Common myeloid progenitor, CD34-positive (primary cell): ENCODE measurements at places on chromosomes 5 and 9.

GRCh38 chr5:54440456-54440893, 15.0 kb upstream of the HSPB3 start:
- H3K4me1 ChIP-seq = no peaks in the 10 kb centered on the region
- H3K36me3 ChIP-seq = no peaks in the 10 kb centered on the region
- no peak for DNase-seq
- H3K4me3 ChIP-seq = no peak overlapping the region
- no peaks in the 10 kb centered on the region for H3K27me3 ChIP-seq
- no peak overlapping the region for H3K27ac ChIP-seq

DNA sequence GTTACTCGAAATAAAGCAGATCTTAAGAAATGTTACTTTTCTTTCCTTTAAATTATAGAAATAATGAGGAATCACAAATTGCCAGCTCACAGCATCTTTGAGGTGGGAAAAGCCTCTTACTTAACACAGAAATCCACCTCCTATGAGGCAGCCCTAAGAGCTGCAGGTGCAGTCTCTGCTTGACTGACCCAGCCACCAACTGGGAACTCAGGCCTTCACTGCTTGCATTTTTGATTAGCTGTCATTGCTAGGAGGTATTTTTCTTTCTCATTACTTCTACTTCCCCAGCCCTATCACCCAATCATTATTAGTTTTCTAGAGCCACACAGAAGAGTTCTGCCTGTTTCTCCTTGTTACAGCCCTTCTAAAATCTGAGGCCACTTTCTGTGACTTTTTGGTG, 416.5 kb upstream of the KLF4 start:
- no peak overlapping the region for H3K27ac ChIP-seq
- H3K27me3 ChIP-seq = no peaks in the 10 kb centered on the region
- DNase-seq = no peak
- H3K4me3 ChIP-seq = no peak overlapping the region
- no peaks in the 10 kb centered on the region for H3K36me3 ChIP-seq

GRCh38 chr5:168995024-168995423, 305.9 kb downstream of the SLIT3 start:
- no peaks in the 10 kb centered on the region for H3K27me3 ChIP-seq
- no peaks in the 10 kb centered on the region for H3K36me3 ChIP-seq
- H3K4me1 ChIP-seq = no peaks in the 10 kb centered on the region
- no peak for DNase-seq

GRCh38 chr5:93053825-93054224, 527.2 kb downstream of the NR2F1-AS1 start:
- DNase-seq = no peak
- H3K4me1 ChIP-seq = no peaks in the 10 kb centered on the region
- no peak overlapping the region for H3K27ac ChIP-seq
- H3K4me3 ChIP-seq = no peak overlapping the region
- no peaks in the 10 kb centered on the region for H3K27me3 ChIP-seq

GRCh38 chr5:109880907-109881685, 191.4 kb downstream of the MAN2A1 start:
- no peaks in the 10 kb centered on the region for H3K36me3 ChIP-seq
- no peaks in the 10 kb centered on the region for H3K4me1 ChIP-seq
- H3K27ac ChIP-seq = no peak overlapping the region

DNA sequence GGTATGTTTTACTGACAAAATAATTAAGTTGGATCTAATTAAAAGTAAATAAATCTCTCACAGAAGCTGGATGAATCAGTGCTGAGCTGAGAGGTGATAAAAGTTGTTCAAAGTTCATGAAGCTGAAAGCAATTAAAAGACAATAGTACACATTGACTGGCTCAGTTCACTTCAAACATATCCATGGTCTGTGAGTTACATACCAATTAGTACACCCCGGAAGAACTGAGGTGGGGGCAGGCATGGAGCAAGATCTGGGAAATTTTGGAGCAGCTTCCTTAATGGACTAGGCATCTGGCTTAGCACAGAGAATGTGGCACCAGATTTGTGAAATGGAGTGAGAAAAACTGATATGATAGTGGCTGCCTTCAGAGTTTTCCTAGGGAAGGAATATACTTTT, 152.7 kb downstream of the ATP10B start:
- H3K4me3 ChIP-seq = no peak overlapping the region
- H3K36me3 ChIP-seq = no peaks in the 10 kb centered on the region
- no peak overlapping the region for H3K27ac ChIP-seq

GRCh38 chr9:18437315-18438201, 36.4 kb upstream of the ADAMTSL1 start:
- peaks cover 20% of the 10 kb centered on the region for H3K27me3 ChIP-seq
- DNase-seq = no peak
- H3K27ac ChIP-seq = no peak overlapping the region
- no peaks in the 10 kb centered on the region for H3K36me3 ChIP-seq
- peaks cover 5% of the 10 kb centered on the region for H3K4me1 ChIP-seq

GRCh38 chr5:17951392-17952169, 317.3 kb downstream of the TAF11L14 start:
- no peaks in the 10 kb centered on the region for H3K4me1 ChIP-seq
- H3K4me3 ChIP-seq = no peak overlapping the region
- H3K27ac ChIP-seq = no peak overlapping the region
- no peak for DNase-seq
- H3K27me3 ChIP-seq = no peaks in the 10 kb centered on the region
- no peaks in the 10 kb centered on the region for H3K36me3 ChIP-seq

DNA sequence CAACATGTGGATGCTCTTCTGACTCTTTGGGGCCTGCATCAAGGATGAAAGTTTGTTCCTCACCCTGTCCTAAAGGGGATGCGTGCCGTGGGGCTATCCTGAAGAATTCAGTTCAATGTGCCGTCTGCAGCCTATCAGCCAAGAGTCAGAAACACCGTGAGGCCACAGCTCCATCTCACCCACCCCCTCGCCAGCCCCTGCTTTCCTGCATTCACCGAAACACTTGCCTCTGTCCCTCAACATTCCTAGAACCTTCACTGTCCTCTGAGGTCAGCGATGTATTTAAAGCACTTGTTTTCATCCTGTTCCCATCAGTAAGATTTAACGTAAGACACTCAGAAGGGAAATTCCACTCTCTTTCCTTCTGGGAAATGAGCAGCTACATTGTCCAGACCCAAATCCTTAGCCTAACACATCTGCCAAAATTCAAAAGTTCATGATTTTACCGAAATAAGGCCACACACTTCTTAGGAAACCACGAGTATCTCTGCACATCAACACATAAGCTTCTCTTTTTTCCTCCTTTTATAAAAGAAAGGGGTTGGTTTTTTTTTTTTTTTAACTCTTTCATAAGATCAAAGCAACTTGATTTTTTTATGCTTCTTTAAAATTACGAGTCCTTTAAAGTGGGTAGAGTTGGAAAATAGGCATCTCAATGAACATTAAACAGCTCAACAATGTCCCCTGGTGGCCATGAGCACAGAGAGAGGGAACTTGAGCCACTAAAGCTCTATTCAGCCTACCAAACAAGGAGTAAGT, 100.7 kb downstream of the SUSD1 start:
- peaks cover 18% of the 10 kb centered on the region for H3K36me3 ChIP-seq
- DNase-seq = peak; percentile 56
- H3K27ac ChIP-seq = no peak overlapping the region
- no peak overlapping the region for H3K4me3 ChIP-seq
- no peaks in the 10 kb centered on the region for H3K4me1 ChIP-seq

GRCh38 chr5:73666891-73667290, 40.9 kb downstream of the ARHGEF28 start:
- no peaks in the 10 kb centered on the region for H3K27me3 ChIP-seq
- no peak overlapping the region for H3K27ac ChIP-seq
- H3K4me3 ChIP-seq = no peak overlapping the region
- H3K36me3 ChIP-seq = no peaks in the 10 kb centered on the region

DNA sequence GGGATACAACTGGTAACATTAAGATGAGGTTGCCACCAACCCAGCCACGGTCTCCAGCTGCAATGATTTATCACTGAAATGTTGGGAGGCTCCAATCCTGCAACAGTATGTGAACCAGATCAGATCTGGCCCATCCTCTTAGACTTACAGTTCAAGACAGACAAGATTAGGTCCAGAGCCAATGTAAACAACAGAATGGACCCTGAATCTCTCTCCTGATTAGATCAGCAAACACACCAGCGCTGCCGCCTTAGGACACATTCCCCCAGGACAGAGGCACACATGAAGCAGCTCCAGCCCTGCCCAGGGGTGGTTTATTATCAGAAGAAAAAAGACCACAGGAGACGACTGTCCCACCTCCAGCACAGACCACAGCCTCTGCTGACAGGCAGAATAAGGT, 82.1 kb downstream of the SLIT3 start:
- peaks cover 1% of the 10 kb centered on the region for H3K27me3 ChIP-seq
- no peaks in the 10 kb centered on the region for H3K36me3 ChIP-seq
- no peak overlapping the region for H3K4me3 ChIP-seq
- no peak overlapping the region for H3K27ac ChIP-seq

DNA sequence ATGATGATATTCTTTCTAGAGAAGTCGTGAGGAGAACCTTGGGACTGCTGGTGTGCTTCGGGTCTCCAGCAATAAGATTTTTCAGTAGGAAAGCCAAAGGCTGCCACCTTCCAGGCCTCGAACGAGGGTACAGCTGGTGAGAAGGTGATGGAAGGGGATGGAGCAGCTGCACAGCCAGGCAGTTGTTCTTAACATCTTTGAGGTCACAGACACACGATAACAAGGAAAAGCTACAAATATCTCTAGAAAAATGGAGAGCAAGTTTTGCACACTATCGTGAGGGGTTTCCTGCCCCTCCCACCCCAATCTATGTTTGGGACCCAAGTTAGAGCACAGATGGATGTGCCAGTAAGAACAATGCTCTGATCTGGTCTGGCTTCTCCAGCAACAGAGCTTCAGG, 6.8 kb upstream of the IL7R start:
- H3K4me3 ChIP-seq = no peak overlapping the region
- no peaks in the 10 kb centered on the region for H3K36me3 ChIP-seq
- H3K27me3 ChIP-seq = no peaks in the 10 kb centered on the region

DNA sequence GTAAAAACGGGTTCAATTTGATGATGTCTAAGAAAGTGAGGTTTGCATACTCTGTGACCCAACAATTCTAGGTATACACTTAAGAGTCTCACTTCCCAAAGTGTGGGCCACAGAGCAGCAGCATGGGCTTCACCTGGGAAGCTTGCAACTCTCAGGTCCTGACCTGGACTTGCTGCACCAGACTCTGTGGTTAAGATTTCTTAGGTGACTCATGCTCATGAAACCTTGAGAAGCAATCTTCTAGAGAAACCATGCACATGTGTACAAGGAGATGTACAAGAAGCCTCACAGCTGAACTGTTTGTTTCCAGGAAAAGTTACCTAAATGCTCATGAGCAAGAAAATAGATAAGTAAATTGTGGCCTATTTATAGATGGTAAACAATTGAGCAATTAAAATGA, 30.0 kb downstream of the DNAJC21 start:
- no peaks in the 10 kb centered on the region for H3K27me3 ChIP-seq
- H3K4me1 ChIP-seq = no peaks in the 10 kb centered on the region
- H3K4me3 ChIP-seq = no peak overlapping the region
- peaks cover 7% of the 10 kb centered on the region for H3K36me3 ChIP-seq
- no peak overlapping the region for H3K27ac ChIP-seq
- peak; percentile 12 for DNase-seq

DNA sequence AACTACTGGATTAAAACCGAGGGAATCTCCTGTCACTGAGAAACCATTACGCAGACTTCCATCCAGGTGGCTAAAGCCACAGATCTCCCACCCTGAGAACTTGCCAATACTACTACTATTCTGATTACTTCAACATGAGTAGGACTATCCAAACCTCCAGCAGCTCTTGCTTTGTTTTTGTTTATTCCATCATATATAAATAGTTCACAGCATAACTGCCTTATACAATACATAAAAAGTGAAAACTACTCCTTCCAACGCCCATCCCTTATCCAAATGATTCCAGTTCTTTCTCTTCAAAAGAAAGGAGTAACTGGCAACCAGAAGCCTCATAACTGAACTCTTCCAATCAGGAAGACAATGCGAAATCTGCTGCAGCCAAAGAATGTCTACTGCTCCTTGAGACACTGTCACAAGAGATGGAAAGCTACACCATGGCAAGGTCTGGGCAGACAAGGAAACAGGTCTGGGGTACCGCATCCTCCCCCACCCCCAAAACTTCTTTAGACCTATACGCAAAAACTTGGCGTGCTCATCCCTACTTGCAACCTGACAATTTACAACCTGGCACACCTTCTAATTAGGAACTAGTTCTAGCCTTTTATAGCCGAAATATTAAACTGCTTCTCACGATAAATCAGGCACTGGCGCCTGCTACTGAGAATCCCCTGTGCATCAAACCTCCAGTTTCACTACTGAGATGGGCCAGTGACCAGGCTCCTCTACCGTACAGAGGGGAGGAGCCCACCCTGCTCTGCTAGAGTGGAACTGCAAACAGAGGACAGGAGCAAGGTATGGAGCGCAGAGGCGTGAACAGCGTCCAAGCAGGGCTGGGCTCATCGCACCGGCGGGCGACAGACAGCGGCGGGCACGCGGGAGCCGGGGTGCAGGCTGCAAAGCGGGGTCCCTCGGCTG, 986 bp downstream of the PLPP1 start:
- peak; percentile 64 for DNase-seq
- H3K4me1 ChIP-seq = peaks cover 19% of the 10 kb centered on the region
- H3K36me3 ChIP-seq = no peaks in the 10 kb centered on the region
- H3K27ac ChIP-seq = no peak overlapping the region
- H3K27me3 ChIP-seq = no peaks in the 10 kb centered on the region
- peak overlapping the region; percentile 63 for H3K4me3 ChIP-seq

GRCh38 chr9:127570533-127571111, 41.5 kb upstream of the STXBP1 start:
- DNase-seq = no peak
- peaks cover 41% of the 10 kb centered on the region for H3K4me1 ChIP-seq
- no peak overlapping the region for H3K4me3 ChIP-seq
- no peaks in the 10 kb centered on the region for H3K27me3 ChIP-seq
- no peaks in the 10 kb centered on the region for H3K36me3 ChIP-seq
- H3K27ac ChIP-seq = no peak overlapping the region

- H3K27me3 ChIP-seq = no peaks in the 10 kb centered on the region
- H3K27ac ChIP-seq = no peak overlapping the region
- no peaks in the 10 kb centered on the region for H3K4me1 ChIP-seq
- no peak overlapping the region for H3K4me3 ChIP-seq
- DNase-seq = no peak
- H3K36me3 ChIP-seq = no peaks in the 10 kb centered on the region
These were observed 178.1 kb downstream of the SGCD start for GRCh38 chr5:156505101-156505500.

- H3K4me3 ChIP-seq = no peak overlapping the region
- H3K27me3 ChIP-seq = no peaks in the 10 kb centered on the region
- peak overlapping the region; percentile 47 for H3K27ac ChIP-seq
- DNase-seq = peak; percentile 36
- peaks cover 19% of the 10 kb centered on the region for H3K4me1 ChIP-seq
- no peaks in the 10 kb centered on the region for H3K36me3 ChIP-seq
These were observed 16.5 kb downstream of the RICTOR start for GRCh38 chr5:39057734-39058133.

GRCh38 chr5:57651127-57651526, 168.5 kb upstream of the ACTBL2 start:
- H3K4me3 ChIP-seq = no peak overlapping the region
- H3K27ac ChIP-seq = no peak overlapping the region
- no peaks in the 10 kb centered on the region for H3K36me3 ChIP-seq
- H3K27me3 ChIP-seq = no peaks in the 10 kb centered on the region

GRCh38 chr5:113264046-113264445, 170.7 kb downstream of the TSSK1B start:
- H3K4me1 ChIP-seq = no peaks in the 10 kb centered on the region
- no peaks in the 10 kb centered on the region for H3K36me3 ChIP-seq
- H3K27ac ChIP-seq = no peak overlapping the region
- H3K4me3 ChIP-seq = no peak overlapping the region
- H3K27me3 ChIP-seq = no peaks in the 10 kb centered on the region
- DNase-seq = no peak

- H3K36me3 ChIP-seq = no peaks in the 10 kb centered on the region
- H3K4me1 ChIP-seq = peaks cover 22% of the 10 kb centered on the region
- no peak for DNase-seq
- no peaks in the 10 kb centered on the region for H3K27me3 ChIP-seq
- no peak overlapping the region for H3K4me3 ChIP-seq
These were observed 150.6 kb upstream of the SMIM23 start for GRCh38 chr5:171635028-171635427.
